ENCODE measurements at places on chromosomes 1 and 21. TPM values are rescaled to one million over a fixed set of nuclear protein-coding genes. Genes with fewer than 3 reads are reported as not detected.

DNA sequence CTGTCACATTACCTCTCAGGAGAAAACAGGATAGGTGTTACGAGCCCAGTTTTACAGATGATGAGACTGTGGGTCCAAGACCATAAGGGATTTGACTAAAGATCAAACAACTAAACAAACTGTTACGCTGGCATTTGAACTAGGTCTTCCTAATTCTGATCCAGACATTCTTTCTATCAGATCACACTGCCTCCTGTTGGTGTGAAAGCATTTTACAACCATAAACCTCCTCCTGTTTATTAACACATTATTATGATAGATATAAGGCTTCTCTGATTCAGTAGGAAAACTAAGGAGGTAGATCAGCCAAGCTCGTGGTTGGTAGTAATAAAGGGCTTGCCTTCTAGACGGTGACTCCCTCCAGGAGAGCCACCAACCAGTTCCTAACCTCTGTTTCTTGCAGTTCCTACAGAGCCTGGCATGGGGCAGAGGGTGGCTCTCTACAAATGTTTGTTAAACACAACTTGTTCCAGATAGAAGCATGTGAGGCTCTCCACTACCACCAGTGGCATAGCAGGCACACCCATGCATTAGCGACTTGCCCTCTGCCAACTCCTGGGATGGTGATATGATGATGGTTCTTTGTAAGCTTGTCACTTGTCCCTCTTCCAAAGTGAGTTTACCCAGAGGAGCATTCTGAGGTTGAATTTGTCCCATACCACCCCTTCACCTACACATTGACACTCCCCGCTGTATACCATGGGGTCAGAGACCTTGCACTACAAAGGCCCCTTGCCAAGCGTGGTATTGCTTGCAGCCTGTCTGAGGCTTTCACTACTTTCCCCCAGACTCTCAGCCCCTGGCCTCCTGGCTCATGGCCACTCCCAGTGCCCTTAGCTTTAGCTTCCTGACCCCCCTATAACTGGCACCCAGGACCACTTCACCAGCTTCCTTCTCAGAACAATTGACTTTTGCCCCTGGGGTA lies 96.4 kb upstream of the HOOK1 start:
- no peak for DNase-seq

GRCh38 chr1:16334655-16335340 lies 17.5 kb downstream of the FBXO42 start:
- DNase-seq: no peak

C8B gene
- total RNA-seq: 1.9 TPM

- no peak for DNase-seq
These were observed 1.8 kb upstream of the KCNJ15 start for GRCh38 chr21:38254970-38255369.

PRELP gene
- 72.1 TPM for total RNA-seq

AGL gene
- 13.9 TPM for total RNA-seq

EDARADD gene
- total RNA-seq: 7.4 TPM

Data from mucosa of gallbladder (tissue), 1 donor.